NCI-H1417 (cell line): ENCODE measurements at places on chromosomes 11 and 22.

DNA sequence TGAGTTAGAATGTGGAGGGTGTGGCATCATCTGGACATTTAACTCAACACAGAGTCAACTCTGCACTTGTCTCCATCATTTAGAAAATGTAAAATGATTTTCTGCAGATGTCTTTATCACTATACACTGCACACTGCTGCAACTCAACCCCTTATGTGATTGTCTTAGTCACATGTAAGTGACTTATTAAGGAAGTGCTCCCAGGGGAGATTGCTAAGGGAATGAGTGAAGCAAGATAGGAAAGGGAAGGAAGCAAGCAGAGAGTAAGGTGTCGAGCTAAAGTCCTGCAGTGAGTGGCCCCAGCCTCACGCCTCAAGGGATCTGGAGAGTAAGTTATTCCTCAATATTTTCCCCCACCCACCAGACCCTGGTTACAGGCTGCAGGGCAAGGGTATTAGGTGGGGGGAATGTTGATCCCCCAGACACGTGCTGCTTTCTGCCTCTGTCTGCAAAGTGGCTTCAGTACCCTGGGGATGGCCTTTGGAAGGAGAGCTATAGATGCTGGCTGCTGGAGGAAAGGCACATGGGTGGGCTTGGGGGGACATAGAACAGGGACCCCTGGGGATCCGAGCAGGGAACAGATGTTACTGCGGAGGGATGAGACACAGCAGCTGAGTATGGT lies 7.2 kb upstream of the CBX6 start:
- DNase-seq, result no peak

- no peak for DNase-seq
These were observed 49.2 kb downstream of the CD6 start for GRCh38 chr11:61020551-61021235.

DNA sequence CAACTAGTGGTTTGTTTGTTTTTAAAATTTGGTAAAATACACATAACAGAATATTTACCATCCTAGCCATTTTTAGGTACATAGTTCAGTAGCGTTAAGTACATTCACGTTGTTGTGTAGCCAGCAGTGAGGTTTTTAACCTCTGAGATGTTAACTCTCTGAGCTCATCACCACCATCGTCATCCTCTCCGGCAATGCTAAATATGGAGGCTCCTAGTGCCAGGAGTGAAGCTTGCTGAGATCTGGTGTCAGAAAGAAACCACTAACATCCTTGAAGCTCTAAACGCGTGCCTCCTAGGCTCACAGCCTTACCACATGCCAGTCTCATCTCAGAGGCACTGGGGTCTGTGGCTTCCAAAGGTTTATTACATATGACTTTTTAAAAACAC lies 330.2 kb upstream of the B3GAT1 start:
- no peak for DNase-seq

DNA sequence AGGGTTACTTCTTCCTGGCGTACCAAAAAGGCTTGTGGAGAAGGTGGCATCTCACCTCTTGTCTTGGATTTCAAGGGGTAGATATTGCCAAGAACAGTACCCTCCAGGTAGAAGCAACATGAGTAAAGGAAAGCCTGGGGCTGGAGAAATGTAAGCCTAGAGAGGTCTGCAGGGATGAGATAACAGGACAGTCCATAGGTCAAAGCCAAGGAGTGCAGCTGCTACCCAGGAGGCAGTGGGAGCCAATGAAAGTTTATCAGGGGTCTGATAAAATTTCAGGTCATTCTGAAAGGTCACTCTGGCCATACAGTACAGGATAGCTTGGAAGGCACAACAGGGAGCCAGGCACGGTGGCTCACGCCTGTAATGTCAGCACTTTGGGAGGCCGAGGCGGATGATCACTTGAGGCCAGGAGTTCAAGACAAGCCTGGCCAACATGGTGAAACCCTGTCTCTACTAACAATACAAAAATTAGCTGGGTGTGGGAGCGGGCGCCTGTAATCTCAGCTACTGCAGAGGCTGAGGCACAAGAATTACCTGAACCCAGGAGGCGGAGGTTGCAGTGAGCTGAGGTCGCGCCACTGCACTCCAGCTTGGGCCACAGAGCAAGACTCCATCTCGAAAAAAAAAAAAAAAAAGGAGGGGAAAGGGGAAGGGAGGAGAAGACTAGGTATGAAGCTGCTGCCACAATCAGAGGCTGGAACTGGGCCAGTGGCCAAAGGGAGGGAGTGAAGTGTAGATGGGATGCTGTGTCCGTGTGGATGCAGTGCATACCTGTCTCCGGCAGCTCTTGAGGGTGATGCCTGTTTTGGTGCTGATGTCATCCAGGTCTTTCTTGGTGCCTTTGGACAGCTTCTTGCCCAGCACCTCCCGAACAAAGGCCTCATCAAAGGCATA lies 1.2 kb downstream of the FIBP start:
- no peak for DNase-seq

- DNase-seq, result no peak
These were observed at the start of gene MS4A6A for GRCh38 chr11:60182541-60183330. Gene MS4A6A (minus strand): TSS chr11:60183083. CDS start chr11:60181727, 1,356 bp downstream.
